PC-3 (cell line): ENCODE measurements at places on chromosomes 5 and 9. TPM values are rescaled to one million over a fixed set of nuclear protein-coding genes. Genes with fewer than 3 reads are reported as not detected.

- no peaks in the 10 kb centered on the region for H3K4me1 ChIP-seq
- no peak overlapping the region for H3K4me3 ChIP-seq
- no peaks in the 10 kb centered on the region for H3K27me3 ChIP-seq
Observed at GRCh38 chr5:38686658-38687057, 130.2 kb upstream of the LIFR start.

- H3K36me3 ChIP-seq: no peaks in the 10 kb centered on the region
- peaks cover 8% of the 10 kb centered on the region for H3K4me1 ChIP-seq
- H3K4me3 ChIP-seq: no peak overlapping the region
- H3K27me3 ChIP-seq: no peaks in the 10 kb centered on the region
- DNase-seq: no peak
Observed at GRCh38 chr5:111070272-111071134, 1.0 kb upstream of the TSLP start.

DNA sequence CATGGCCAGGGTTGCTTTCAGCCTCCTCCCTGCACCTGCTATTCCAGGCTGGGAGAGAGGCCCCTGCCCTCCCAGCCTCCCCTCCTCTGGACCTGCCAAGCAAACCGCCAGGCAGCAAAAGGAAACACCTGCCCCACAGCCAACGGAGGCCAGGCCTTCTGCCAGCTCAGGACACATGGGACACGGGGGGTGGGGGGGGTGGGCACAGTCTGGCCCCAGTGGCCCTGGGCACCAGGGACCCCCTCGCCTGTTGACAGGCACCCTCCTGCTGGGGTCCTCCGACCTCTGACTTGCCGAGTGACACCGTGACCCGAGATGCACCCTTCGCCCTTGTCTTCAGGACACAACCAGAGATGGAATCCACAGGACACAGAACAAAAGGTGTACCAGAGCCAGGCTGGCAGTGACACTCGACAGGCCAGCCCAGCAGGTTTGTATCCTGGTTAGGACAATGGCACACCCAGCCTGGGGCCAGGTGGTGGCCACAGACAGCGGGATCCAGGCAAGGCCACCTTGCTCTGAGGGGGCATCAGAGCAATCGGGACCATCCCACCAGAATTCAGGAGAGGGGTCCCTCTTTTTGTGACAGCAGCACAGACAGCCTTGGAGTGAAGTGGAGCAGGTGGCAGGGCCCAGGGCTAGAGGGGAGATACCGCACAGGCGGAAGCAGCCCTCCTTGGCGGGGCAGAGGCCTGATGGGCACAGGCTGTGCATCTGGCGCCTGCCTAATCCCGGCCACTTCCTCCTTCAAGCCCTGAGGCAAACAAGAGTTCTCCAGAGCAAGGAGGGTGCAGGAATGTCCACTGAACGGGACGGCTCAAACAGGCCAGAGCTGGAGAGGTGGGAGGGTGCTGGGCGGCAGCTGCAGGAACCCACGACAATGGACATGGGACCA, 1.3 kb upstream of the TMEM210 start:
- no peaks in the 10 kb centered on the region for H3K27me3 ChIP-seq
- no peaks in the 10 kb centered on the region for H3K36me3 ChIP-seq
- H3K4me1 ChIP-seq: no peaks in the 10 kb centered on the region
- no peak overlapping the region for H3K27ac ChIP-seq
- no peak overlapping the region for H3K4me3 ChIP-seq

DNA sequence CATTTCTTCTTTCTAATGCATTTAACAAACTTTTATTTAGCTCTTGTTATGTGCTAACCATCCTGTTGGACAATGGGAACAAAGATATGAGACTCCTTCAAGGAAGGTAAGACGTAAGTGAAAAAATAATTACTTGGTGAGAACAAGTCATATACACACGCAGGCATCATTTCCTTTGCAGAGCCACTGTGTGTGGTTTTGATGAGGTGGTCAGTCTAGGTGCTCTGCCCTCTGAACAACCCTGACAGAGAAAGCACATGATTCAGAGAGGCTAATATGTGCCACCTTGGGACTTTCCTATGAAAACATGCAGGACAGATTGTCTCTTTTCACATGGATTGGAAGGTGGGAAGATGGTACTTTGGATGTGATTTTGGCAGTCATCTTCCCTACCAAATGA, 1162.5 kb upstream of the DMAC1 start:
- H3K4me3 ChIP-seq: no peak overlapping the region
- no peaks in the 10 kb centered on the region for H3K27me3 ChIP-seq

The FRMPD1 gene
- not detected in 2 replicates for total RNA-seq

The C9orf153 gene
- 1.9 TPM in 1 of 2 replicates, not detected in the other for total RNA-seq

The SHISAL2B gene
- 0.62 TPM in 1 of 2 replicates, not detected in the other for total RNA-seq
